ENCODE measurements at places on chromosomes 1 and 21. TPM values are rescaled to one million over a fixed set of nuclear protein-coding genes. Genes with fewer than 3 reads are reported as not detected.
A peak's percentile ranks its signal among the peaks of the same experiment; 100 is the strongest.

GRCh38 chr1:217495249-217495648 lies 135.6 kb downstream of the GPATCH2 start:
- no peak for ATAC-seq

- ATAC-seq, result peak; percentile 87
Observed at GRCh38 chr1:41418857-41419583, 57.8 kb downstream of the FOXO6 start.

- no peak for ATAC-seq
Observed at GRCh38 chr1:15279576-15280230, 32.7 kb downstream of the FHAD1 start.

DNA sequence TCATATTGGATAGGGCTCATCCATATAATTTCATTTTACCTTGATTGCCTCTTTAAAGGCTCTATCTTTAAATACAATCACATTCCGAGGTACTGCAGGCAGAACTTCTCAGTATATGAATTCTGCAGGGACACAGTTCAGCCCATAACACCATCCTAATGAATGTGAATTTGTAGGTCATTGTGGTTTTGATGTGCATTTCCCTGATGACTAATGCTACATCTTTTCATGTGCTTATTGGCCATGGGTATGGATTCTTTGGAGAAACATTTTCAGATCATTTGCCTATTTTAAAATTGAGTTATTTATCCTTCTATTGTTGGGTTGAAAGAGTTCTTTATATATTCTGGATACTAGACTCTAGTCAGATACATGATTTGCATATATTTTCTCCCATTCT lies 9.6 kb upstream of the RPS6KC1 start:
- ATAC-seq, result no peak

GRCh38 chr21:23725576-23725975 lies 1881.7 kb downstream of the MRPL39 start:
- ATAC-seq, result no peak

DNA sequence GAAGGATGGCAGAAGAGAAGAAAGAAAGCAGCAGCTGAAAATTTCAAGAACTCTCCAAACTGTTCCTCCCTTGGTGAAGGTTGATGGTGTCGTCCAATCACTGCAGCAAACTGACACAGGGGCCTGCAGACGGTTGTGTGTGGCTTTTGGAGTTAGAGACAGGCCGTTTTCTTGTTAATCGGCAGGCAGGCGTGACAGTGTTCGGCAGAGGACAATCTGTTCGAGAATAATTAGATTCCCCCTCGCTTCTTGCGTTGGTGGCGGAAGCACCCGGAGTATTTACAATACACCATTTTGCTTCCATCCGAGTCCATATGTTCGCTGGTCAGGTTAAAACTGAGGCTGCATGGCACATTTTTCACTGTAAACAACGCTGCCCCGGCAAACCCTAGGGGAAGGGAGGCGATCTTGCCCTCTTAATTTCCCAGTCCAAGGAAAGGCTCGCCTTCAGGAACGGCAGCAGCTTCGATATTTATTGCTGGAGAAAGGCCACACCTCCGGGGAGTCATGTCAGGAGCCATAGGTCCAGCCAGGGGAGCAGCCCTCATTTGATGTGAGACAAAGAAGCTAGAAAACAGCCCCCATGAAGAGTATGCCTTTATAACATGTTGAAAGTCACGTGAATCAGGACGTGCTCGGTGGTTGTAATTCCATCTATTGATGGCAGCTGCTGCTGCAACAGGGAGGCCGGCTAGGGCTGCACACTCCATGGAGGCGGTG lies 360.1 kb downstream of the SMYD3 start:
- no peak for ATAC-seq

DNA sequence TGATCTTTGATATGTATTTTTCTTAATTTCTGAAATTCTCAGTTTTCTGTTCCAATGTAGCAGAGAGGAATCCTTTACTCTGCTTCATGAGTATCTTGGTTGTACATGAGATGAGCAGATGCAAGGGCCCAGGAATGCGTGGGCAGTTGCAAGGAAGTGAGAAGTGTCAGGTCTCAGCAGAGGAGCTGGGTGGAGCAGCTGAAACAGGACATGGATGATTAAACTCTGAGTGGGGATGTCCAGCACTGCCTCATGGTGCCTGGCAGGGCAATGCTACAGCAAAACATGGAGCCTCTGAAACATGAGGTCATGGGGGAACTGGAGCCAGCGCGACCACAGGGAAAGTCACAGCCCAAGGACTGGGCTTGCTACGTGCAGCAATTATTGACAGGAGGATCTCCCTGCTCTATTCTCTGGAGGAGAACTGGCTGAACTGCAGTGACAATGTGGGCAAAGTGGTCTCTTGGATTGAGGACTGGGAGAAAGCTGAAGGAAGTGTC lies 48.4 kb downstream of the COLGALT2 start:
- ATAC-seq, result peak; percentile 66

DNA sequence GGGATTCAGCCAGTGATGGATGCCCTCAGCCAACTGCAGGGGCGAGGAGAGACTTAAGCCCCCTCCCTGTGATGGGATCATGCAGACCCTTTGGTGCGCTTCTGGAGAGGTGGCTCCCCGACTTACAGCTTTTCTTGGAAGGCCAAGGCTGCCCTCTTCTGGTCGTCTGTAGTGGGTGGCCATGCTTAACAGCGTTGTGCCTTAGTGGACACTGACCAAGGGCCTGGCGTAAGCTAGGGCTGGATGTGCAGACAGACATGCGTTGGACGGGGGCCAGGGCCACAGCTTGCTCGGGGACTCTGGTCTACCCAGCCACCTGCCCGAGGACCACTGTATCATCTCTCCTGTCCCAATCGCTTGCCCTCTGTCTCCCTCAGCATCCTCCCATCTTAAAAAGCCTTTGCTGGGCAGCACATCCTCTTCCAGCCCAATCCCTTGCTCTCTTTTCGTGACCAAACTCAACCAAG lies 5.5 kb downstream of the AZIN2 start:
- ATAC-seq, result peak; percentile 64

DNA sequence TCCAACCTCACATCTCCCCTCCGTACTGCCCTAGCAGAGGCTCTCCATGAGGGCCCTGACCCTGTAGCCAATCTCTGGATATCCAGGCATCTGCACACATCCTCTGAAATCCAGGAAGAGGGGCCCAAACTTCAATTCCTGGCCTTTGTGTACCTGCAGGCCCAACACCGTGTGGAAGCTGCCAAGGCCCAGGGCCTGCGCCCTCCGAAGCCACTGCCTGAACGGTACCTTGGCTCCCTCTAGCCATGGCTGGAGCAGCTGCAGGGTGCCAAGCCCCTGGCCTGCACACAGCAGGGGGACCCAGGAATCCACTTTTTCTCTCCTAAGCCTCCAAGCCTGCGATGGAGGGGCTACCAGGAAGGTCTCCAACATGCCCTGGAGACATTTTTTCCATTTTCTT lies 84.2 kb downstream of the PTGER3 start:
- ATAC-seq, result no peak

Gene S100B
- 31.6 TPM for total RNA-seq

- ATAC-seq, result peak; percentile 14
Observed at GRCh38 chr1:31666263-31666963, 21.7 kb upstream of the PEF1 start.

GRCh38 chr21:38667291-38667870 lies 138.3 kb upstream of the ETS2 start:
- no peak for ATAC-seq

Gene CDK18
- 6.5 TPM for total RNA-seq

GRCh38 chr1:117180147-117180967 lies 30.4 kb downstream of the VTCN1 start:
- ATAC-seq, result no peak

Gene ZBTB8A
- total RNA-seq, result 8.4 TPM

DNA sequence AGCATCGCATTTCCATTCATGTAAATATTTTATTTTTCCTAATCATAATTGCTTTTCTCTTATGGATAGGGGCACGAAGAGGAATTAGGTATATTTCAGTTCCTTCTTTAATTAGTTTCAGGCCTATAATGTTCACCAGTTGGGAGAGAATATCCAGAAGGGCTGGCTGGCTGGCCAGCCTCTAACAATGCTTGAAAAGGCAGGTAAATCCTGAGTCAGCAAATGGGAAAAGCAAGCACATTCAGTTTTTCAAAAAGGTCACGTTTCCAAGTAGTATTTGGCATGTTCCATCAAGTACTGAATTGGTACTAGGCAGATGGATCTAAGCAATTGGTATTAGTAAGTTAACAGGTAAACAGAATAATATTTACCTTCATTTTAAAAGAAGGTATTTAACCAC lies 8.0 kb downstream of the RAB29 start:
- ATAC-seq, result no peak

DNA sequence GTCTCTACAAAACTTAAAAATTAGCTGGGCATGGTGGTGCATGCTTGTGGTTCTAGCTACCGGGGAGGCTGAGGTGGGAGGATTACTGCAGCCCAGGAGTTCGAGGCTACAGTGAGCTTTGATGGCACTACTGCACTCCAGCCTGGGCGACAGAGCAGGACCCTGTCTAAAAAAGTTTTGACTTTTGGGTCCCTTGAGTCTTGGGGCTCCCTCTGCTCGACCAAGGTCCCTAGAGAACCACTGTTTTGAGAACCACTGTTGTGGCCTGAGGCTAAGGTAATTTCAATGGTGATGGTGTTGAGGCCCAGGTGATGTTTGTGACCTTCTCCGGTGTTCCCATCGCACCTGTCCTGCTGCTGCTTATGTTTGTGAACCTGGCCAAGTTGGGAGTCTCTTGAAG lies 3.1 kb upstream of the CAMTA1 start:
- no peak for ATAC-seq

DNA sequence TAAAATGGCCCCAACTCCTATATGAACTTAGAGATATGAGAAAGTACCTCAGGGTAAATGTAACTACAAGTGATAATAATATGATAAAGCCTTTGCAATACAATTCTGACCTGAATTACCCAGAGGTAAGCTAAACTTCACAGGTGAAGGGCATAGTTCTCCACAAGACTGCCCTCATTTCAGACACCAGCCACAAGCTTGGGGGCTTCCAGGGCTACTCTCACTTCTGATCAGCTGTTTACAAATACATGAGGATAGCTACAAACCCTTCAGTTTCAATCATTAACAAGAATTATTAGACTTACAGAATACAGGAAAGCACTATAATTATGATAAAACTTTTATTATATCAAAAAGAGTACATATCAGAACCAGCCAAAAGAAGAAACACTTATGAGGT lies 18.7 kb upstream of the DPH5 start:
- no peak for ATAC-seq

Gene STYXL2
- not detected for total RNA-seq

- ATAC-seq, result no peak
Observed at GRCh38 chr1:40769815-40770214, 13.8 kb upstream of the KCNQ4 start.

Gene C8A
- not detected for total RNA-seq

- peak; percentile 52 for ATAC-seq
Observed at GRCh38 chr1:231806623-231807495, 180.3 kb downstream of the DISC1 start.

- peak; percentile 93 for ATAC-seq
Observed at GRCh38 chr1:212545941-212546635, 62.5 kb upstream of the ATF3 start.

All from gastroesophageal sphincter (tissue), 4 donors.